ENCODE measurements at places on chromosomes 5 and 9. TPM values are rescaled to one million over a fixed set of nuclear protein-coding genes. Genes with fewer than 3 reads are reported as not detected.
A peak's percentile ranks its signal among the peaks of the same experiment; 100 is the strongest.

PCDHGA11 gene
- total RNA-seq, result 1.2 TPM

C5 gene
- total RNA-seq, result 1.2 TPM

ORM2 gene
- total RNA-seq, result 6.3 TPM

GRCh38 chr5:134568761-134569695, 43.6 kb downstream of the JADE2 start:
- peaks cover 46% of the 10 kb centered on the region for H3K4me1 ChIP-seq
- DNase-seq, result peak; percentile 74
- H3K4me3 ChIP-seq, result no peak overlapping the region
- peak overlapping the region; percentile 70 for H3K27ac ChIP-seq
- H3K27me3 ChIP-seq, result no peaks in the 10 kb centered on the region

GRCh38 chr9:125959951-125960619, 212.9 kb downstream of the PBX3 start:
- H3K4me1 ChIP-seq, result no peaks in the 10 kb centered on the region
- no peak for DNase-seq
- H3K36me3 ChIP-seq, result no peaks in the 10 kb centered on the region
- H3K4me3 ChIP-seq, result no peak overlapping the region
- no peaks in the 10 kb centered on the region for H3K27me3 ChIP-seq

GRCh38 chr9:79378107-79378506, 193.7 kb upstream of the TLE4 start:
- H3K4me1 ChIP-seq, result no peaks in the 10 kb centered on the region
- H3K4me3 ChIP-seq, result no peak overlapping the region
- H3K27ac ChIP-seq, result no peak overlapping the region
- H3K27me3 ChIP-seq, result no peaks in the 10 kb centered on the region
- DNase-seq, result no peak

- H3K27me3 ChIP-seq, result no peaks in the 10 kb centered on the region
- no peaks in the 10 kb centered on the region for H3K36me3 ChIP-seq
- peaks cover 24% of the 10 kb centered on the region for H3K4me1 ChIP-seq
- H3K4me3 ChIP-seq, result no peak overlapping the region
- no peak overlapping the region for H3K27ac ChIP-seq
- no peak for DNase-seq
These were observed 47.0 kb upstream of the HOMER1 start for GRCh38 chr5:79560771-79561524.

DNA sequence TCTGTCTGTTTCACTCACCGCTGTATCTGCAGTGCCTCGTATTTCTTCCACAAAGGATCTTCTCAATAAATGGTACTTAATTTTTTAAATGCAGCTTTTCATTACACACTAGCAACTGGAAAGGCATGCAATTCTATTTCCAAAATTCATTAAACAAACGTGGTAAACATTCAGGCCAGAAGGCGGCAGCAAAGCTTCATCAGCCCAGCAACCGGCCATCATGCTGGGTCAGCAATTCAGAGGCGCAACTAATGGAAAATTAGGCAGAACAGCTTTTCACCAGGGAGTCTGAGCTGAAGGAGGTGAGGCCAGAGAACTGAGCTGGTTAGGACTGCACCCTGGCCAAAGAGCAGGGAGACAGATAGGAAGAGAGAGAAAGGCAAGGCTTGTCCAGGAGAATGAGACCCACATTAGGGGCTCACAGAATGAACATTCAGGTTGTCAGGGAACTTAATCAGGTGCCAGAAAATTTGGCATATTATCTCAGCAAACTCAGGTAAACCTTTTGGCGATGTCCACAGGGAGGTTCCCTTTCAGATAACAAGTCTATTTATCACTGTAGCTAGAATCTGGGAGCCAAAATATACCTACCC, 17.7 kb upstream of the RNF180 start:
- H3K27me3 ChIP-seq, result no peaks in the 10 kb centered on the region
- peak; percentile 25 for DNase-seq
- no peak overlapping the region for H3K4me3 ChIP-seq
- H3K4me1 ChIP-seq, result peaks cover 3% of the 10 kb centered on the region

DNA sequence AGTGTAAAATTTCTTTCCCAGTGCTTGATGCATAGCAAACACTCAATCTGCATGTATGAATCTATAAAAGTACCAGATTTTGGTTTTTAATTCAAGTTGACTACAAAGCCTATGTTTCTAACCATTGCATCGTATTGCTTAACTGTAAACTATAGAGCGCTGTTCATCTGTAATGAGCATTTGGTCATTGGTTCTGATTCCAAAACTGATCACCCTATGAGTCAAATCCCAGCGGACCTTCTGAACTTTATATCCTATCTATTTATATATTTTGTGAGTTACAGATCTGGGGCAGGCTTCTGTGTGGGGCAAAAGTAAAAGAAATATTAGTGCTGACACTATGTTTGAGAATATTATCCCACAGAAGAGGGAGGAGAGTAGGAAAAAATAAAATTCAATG, 305.7 kb upstream of the TNC start:
- no peaks in the 10 kb centered on the region for H3K36me3 ChIP-seq
- H3K4me3 ChIP-seq, result no peak overlapping the region
- H3K4me1 ChIP-seq, result no peaks in the 10 kb centered on the region
- H3K27ac ChIP-seq, result no peak overlapping the region

All from gastrocnemius medialis (tissue), 4 donors.